ENCODE measurements at places on chromosomes 2 and 18.

- DNase-seq, result no peak
Observed at GRCh38 chr2:240965296-240965904, 33.0 kb upstream of the SNED1 start.

GRCh38 chr2:81895620-81896250 is 1591.2 kb upstream of the LRRTM1 start:
- DNase-seq, result no peak

GRCh38 chr2:11465485-11466306 is at the start of gene E2F6:
Gene E2F6 (minus strand): TSS chr2:11466161. CDS start chr2:11465879, 282 bp downstream.
- peak; percentile 81 for DNase-seq

GRCh38 chr2:16013359-16013911 is 73.1 kb downstream of the MYCN start:
- DNase-seq, result peak; percentile 100

- DNase-seq, result no peak
Observed at GRCh38 chr2:152548996-152549395, 168.3 kb downstream of the PRPF40A start.

DNA sequence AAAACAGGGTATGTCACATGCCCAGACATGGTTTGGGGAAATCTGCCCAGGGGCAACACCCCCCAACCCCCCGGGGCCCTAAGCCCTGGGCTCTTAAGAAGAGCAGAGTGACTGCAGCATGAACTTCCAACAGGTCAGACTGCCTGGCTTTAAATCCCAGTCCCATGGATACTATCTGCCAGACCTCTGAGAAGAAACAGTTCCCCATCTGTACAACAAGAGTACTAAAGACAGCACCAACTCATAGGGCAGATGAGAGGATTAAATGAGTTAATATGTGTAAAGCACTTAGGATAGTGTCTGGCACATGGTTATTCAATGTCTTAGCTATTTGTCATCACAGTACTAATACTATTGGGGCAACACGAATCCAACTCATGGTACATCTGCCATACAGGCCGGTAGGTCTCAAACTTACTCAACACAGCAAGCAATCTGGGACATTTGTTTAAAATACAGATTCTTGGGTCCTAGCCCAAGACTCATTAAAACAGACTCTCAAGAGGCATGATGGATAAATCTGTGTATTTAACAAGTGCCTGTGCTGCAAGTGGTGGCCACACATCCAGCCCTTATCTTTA is 23.4 kb downstream of the CDH2 start:
- no peak for DNase-seq

DNA sequence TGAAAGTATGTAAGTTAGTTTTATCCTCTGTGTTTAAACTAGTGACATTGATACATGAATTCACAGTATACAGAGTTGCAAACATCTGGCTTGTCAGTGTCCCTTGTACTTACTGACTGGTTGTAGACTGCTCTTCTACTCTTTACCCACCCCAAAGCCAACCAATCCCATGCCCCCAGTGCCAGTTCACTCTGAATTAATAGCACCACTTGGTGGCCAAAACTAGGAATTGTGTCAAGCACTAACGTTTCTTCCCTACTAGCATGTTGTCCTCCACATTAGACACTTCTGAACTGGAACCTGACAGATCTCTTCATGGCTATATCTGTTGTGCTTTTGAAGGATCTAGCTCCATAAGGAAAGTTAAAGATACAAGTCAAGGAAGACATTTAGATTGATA is 27.2 kb upstream of the OTX1 start:
- DNase-seq, result peak; percentile 15

- no peak for DNase-seq
Observed at GRCh38 chr18:58057291-58057965, 13.4 kb downstream of the NEDD4L start.

DNA sequence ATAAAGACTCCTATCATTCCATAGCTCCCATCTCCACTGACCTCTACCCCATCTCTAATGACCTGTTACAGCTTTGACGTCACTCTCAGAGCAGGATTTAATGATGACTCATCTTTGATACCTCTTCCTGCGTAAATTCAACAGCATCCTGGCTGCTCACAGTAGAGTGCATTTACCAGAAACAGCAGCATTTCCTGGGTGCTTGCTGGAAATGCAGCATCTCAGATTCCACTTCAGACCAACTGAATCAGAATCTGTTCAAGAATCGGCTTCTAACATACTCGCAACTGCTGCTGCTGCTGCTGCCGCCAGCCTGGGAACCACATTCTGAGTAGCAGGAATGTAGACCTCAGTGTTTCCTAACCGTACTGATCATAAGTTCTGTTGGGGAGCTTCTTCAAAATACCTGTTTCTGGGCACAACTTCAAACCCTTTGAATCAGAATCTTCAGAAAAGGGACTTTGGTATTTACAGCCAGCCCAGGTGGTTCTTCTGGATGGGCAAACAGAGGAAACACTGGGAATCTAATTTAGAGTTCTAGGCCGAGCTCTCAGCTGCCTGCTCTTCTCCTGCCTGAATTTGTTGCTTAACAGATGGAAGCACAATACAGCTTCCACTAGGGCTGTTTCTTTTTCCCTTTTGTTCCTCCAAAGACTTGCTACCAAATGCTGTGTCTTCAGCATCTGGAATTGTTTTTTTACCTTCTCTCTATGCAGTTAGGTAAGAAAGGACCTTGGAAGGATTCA is 241.4 kb downstream of the NCKAP5 start:
- no peak for DNase-seq

GRCh38 chr2:29015701-29016470 is 34.8 kb downstream of the TOGARAM2 start:
- DNase-seq, result no peak

GRCh38 chr2:10894264-10894935 is 17.3 kb upstream of the KCNF1 start:
- no peak for DNase-seq

DNA sequence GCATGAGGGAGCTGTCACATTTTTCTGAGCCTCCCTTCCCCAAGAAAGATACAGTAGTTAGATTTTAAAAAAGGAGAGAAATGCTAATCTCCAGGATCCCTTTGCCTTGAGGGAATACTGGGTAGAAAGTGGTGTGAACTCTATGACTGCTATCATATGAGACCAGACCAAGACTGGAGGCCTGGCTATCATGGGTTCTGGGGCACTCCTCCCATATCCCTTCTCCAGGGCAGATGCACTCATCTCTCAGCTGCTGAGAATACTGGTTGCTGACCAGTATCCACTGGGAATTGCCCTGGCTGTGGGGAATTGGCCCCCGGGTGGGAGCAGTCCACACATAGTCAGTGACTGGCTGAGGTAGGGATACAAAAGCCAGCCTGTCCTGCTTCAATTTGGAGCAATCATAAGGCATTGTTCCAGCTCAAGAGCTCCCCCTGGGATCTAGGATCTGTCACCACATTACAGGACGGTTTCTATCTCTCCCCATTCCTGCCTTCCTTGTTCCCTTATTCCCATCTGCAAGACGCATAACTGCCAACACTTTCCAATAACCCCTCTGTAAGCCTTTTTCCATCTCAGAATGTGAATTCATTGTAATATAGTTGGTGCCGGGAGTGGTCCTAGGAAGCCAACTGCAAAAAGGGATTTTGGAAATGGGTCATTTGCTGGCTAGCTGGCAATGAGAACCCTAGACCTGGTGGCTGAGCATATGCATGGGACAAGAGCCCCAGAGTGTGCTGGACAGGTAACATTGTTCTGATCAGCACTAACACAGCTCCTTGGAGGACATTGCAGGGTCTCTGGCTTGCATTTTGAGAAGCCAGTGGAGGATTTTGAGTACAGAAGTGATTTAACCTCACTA is 35.4 kb upstream of the REEP1 start:
- DNase-seq, result no peak

- DNase-seq, result peak; percentile 41
Observed at GRCh38 chr2:117621326-117621725, 193.2 kb upstream of the DDX18 start.

DNA sequence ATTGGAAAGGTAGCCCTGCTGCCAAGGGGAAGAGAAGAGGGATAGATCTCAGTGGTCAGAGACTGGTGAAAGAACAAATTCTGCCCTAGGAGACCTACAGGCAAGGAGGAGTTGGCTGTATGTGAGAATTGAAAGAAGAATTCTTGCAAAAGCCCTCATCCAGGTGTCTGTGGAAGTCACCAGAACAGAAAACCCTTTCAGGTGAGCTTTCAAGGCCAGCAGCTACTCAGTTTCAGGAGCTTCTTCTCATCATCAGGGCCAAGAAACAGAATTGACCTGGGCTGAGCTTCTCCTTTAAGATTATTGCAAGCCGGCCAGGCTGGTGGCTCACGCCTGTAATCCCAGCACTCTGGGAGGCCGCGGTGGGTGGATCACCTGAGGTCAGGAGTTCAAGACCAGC is 110.2 kb downstream of the CDK15 start:
- DNase-seq, result no peak

GRCh38 chr2:138867341-138867740 is 87.2 kb upstream of the NXPH2 start:
- DNase-seq, result no peak

- DNase-seq, result no peak
Observed at GRCh38 chr2:98903767-98904485, 32.1 kb downstream of the CRACDL start.

DNA sequence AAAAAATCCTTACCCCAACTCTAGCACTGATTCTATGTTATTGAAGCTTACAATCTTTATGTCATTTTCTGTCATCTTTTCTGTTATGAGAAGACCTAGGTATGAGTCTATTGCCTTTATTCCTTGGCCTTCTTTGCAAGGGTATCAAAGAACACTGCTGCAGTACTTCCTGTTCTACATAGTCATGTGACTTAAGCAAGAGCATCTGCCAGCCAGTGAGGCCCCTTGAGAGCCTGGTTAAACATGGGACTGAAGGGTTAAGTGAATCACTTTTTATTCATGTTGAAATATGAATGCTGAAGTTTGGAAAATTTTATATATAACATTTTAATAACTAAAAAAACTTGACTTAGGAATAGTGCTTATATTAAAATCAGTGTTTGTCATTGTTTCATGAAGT is 844 bp upstream of the CPS1 start:
- DNase-seq, result no peak

DNA sequence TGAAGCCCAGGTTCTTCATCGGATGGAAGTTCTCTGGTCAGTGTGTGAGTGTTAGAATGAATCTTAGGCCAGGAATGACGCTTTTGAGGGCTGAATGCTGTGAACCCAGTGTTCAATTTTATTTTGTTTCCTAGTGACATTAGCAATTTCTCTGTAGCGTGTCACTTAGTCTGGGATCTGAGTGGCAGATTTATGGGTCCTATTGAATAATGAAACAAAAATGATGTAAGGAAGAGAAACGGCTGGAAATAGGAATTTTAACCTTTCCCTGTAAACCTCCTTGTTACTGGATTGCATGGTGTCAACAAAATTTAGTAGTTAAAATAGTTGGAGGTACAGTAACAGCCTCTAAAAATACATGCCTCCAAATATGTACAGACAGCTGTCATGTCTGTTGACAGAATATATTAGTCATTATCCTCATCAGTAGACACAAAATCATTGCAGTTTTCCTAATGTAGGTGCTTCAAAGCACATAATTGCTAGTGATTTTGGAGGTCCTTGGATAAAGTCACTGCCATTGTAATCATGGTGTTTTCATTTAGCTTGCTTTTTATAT is 223.8 kb upstream of the SPRED2 start:
- no peak for DNase-seq

DNA sequence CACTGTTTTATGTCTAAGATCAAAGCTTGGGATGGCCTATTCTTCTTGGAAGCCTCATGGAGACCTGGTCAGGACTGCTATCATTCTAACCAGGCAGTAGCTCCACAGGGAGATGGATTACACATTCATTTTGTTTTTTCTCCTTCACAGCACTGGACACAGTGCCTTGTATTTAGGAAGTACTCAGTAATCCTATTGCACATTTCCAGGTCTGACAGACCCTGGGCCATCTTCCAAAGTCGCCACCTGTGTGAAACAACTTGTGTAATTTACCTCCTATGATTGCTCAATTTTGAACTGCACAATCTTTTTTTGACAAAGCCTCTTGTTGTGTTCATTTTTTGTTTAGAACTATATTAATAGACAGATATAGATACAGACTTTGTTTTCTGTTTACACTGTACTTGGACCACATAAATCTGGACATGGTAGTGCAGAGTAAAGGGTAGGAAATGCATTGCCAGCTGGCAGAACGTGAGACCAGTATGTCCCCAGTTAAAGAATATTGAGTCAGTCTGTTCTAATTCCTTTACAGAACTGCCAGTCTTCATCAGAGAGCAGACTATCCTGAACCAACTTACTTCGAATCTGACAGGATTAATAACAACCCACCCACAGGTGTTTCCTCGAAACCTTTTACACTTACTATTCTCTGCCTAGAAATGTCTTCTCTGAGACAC is 277.8 kb upstream of the CYRIA start:
- no peak for DNase-seq

DNA sequence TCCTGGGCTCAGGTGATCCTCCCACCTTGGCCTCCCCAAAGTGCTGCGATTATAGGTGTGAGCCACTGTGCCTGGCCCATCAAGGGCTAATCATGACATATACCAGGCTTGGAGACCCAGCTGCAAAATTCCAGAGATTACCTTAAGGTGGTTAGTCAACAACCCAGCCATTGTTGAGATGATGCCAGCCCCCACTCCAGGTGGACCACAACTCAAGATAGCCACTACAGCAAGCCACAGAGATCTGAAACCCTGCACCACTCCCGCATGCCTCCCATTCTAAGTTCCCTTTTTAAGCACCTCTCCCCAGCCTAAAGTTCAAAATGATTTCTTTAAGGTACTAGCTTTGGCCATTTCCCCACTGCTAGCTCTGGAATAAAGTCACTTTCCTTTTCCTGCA is 4.6 kb upstream of the CLK1 start:
- no peak for DNase-seq

GRCh38 chr2:204110338-204110741 is 173.8 kb downstream of the ICOS start:
- no peak for DNase-seq

GRCh38 chr2:8485736-8486135 is 196.1 kb upstream of the ID2 start:
- DNase-seq, result no peak

DNA sequence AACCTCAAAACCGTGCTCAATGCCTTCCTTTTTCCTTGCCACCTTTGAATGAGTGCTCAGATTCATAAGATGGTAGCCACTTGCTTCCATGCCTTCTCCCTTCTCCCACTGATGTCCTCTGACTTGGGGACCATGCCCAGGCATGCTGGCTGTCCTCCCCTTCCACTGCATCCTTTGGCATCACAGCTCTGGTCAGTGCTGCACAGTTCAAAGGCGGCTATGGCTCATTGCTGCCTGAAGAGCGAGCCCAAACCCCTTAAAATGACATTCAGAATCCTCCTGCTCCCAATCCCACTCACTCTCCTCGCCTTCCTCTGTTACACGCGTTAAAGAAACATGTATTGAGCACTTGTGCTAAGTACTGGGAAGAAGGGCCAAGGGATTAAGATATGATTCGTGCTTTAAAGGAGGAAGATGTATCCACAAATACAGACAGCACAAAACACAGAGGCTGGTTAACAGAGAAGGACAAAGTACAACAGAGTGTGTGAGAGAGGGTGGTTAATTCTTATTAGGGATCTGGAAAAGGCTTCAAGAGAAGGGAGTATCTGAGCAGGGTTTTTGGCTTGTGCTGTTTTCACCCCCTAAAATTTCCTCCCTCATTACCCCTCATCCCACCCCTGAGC is 81.8 kb downstream of the CERKL start:
- DNase-seq, result no peak

All from NCI-H526 treated with DMSO at 0.1 percent for 48 hours (cell line).